NCI-H226 (cell line): ENCODE measurements at places on chromosomes 5 and 9.

- DNase-seq, result no peak
Observed at GRCh38 chr5:169467041-169467771, 116.4 kb upstream of the SPDL1 start.

DNA sequence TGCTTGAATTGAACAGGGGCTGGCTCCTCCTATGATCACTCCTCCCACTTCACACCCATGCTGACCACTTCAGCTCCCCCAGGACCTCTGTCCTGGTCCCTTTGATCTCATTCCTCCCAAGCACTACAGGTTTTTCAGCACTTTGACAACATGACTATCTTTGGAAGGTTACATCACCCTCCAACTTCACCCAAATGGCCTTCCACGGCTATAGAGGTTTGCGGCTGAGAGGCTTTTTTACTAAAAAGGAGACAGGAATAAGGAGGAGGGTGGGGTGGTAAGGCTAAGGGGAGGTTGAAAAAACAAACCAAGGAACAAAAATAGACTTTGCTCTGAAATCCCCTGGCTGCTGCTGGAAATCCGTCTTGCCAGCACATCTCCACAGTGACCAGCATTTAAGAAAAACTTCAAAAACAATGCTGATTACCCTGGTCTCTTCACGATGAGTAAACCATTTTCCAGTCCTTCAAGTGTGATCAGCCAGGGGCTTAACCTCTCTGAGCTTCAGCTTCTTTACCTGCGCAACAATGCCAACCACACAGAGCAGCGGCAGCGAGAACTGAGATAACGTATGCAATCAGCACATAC lies 102.7 kb downstream of the DPYSL3 start:
- DNase-seq, result peak; percentile 76

GRCh38 chr9:14389146-14389545 lies 75.2 kb upstream of the NFIB start:
- DNase-seq, result no peak

- peak; percentile 74 for DNase-seq
Observed at GRCh38 chr5:15938961-15939360, 240.6 kb downstream of the MARCHF11 start.

DNA sequence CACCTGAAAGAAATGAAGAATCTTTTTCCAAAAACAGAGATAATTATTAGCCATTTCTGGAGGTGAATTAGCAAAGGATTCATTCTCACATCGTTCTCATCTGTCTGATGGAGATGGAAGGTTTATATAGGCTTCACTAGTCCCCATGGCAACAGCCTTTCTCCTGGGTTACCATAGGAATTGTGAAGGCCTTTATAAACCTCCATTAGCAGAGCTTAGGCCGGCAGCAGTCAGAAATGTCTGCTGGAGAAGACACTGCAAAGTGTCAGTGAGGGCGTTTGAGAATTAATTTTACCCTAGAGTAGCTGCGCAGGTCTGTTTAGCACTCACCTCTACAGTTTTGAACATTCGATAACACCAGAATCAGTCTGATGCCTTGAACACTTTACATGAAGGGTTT lies 290.4 kb upstream of the NR4A3 start:
- DNase-seq, result no peak

- peak; percentile 23 for DNase-seq
Observed at GRCh38 chr5:149939546-149939945, 5.0 kb downstream of the PDE6A start.

- no peak for DNase-seq
Observed at GRCh38 chr9:99249619-99250018, 27.5 kb downstream of the SEC61B start.

GRCh38 chr9:131517761-131518190 lies 13.3 kb downstream of the UCK1 start:
- no peak for DNase-seq

- no peak for DNase-seq
Observed at GRCh38 chr5:98768960-98769209, 4.6 kb upstream of the RGMB start.

GRCh38 chr9:76690246-76690972 lies 73.8 kb upstream of the PCA3 start:
- DNase-seq, result no peak

DNA sequence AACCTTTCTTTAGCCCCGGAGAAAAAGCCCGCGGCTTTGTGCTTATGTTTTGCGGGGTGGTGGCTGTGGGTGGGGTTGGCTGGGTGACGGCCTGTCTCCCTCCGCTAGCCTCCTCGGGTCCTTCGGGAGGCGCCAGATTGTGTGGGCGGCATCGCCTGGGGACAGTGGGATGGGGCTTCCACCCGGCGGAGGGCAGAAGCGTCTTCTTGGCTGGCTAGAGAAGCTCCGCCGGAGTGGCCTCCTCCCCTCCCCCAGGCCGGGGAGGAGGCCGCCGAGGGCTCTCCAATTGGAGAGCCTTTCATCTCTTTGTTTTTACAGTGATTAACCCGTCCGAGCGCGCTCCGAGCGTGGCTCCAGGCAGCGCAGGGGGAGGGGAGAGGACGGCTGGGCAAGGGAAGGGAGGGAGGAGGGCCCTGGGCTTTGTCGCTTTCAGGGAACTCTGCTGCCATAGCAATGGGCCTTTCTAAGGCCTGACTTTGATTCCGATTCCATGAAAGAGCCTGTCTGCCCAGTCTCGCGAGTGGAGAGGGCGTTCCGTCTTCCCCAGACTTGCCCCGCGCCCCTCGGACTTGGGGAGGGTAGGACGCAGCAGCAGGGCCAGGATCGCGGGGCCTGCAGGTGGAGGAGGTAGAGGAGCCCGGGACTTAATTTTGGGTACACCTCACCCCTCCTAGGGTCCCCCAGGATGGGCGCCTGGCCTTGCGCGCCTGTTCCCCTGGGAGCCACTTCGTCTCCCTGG lies 36.7 kb upstream of the TIFAB start:
- DNase-seq, result peak; percentile 64

- DNase-seq, result no peak
Observed at GRCh38 chr5:95778713-95779436, 43.7 kb downstream of the GLRX start.

- DNase-seq, result no peak
Observed at GRCh38 chr9:99197987-99198386, 23.8 kb downstream of the ALG2 start.

- no peak for DNase-seq
Observed at GRCh38 chr5:173314166-173314952, 13.9 kb downstream of the STC2 start.

- DNase-seq, result no peak
Observed at GRCh38 chr5:78757269-78758053, 108.9 kb upstream of the LHFPL2 start.

GRCh38 chr9:93661591-93661990 lies 85.2 kb downstream of the PHF2 start:
- no peak for DNase-seq

DNA sequence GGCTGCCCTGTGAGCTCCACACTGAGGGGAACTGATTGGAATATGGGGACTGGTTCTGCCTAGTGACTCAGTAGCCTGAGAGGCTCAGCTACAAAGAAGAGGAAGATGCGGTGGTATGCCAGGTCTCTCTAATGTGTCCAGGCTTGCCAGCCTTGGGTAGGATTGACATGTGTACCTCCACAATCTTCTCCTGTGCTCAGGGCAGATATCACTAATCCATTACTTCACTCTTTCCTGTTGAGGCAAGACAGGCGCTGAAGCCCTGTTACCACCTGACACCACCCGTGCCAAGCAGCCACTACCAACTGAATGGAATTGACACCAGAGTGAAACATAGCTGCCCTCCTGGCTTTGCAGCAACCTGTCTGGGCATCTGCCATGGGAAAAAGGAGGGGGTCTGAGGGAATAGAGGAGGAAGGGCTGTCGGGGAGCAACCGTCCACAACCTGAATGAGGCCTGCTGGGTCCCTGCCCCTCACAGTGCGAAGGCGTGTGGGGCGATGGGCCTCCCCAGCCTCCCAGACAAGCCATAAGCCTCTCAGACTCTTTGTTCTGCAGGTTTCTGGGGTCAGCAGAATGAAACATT lies 114.7 kb upstream of the CXCL14 start:
- no peak for DNase-seq

- DNase-seq, result no peak
Observed at GRCh38 chr5:78618303-78618702, 30.3 kb downstream of the LHFPL2 start.
